ENCODE measurements at places on chromosomes 1 and 21.

GRCh38 chr1:23452011-23452411, 27.5 kb upstream of the TCEA3 start:
- DNase-seq: no peak

DNA sequence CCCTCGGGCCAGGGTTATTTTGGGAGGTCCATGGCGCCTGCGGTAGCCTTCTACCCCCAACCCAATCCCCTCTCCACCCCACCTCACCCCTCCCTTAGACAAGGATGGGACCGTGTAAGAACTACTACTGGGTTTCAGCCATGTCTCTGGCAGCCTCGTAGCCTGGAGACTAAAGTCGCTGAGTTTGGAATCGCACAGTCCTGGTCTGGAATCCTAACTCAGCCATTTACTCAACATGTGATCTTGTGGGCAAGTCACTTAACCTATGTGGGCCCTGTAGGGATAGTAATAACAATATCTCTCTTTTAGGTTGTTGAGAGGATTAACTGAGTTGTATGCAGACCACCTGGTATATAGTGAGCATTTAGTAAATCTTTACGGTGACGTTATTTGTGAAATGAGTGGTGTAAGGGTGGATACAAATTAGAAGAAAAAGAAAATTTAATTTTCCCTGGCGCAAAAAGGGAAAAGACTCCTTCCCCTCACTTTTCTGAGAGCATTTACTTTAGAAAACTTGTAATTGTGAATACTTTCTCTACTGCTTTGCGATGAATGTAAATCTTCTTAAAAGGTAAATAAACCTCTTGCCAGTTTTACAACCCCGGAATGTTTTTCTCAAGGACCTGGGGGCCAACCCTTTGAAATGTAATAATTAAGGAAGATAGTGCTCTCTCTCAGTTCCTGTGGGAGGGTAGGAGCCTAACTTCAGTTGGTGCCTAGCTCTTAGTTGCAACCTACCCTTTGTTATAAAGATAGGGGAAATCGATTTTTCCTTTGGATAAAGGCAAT, 615 bp upstream of the MRPS15 start:
- no peak for DNase-seq

DNA sequence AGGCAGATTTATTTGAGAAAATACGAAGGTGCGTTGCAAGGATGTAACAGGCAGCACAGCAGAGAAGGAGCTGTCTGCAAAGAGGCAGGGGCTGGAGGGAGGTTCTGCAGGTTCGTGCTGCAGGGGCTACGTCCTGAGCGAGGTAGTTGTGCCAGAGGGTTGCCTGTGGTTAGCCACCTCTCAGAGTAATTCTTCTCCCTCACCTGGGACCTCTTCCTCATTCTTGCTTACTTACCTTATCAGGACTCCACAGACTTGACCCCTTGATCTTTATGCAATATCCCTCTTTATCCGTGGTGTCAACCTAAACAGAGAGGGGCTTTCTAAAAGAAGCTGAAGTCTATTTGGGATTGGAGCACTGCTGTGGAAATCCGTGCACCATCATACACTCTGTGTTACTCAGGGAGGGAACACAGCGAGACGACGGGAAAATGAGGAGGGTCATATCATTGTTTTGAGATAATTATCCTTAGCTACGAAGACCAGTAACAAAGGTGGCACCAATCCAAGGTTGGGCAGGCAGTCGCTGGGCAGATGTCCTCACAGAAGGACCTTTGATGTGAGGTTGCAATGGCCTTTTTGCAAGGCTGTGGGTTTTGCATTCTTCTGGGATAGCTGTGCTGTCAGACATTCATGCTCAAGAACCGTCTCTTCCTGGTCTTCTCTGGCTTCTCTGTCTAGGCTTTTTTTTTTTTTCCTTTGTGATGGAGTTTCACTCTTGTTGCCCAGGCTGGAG, 82.8 kb downstream of the WDR4 start:
- DNase-seq: no peak

DNA sequence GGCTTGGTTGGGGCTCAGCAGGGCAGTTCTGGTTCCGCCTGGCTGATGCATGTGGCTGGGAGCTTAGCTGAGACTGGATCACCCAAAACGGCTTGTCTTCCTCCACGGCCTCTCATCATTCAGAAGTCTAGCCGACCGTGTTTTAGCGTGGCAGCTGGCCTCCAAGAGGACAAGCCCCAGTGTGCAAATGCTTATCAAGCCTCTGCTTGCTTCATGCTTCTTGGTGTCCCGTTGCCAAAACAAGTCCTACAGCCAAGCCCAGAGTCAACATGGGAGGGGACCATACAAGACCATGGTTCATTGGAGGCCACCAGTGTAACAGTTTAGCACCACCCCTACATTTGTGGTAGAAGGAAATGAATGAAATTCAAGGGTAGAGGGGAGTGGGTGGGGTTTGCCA, 10.5 kb upstream of the KDF1 start:
- DNase-seq: no peak

DNA sequence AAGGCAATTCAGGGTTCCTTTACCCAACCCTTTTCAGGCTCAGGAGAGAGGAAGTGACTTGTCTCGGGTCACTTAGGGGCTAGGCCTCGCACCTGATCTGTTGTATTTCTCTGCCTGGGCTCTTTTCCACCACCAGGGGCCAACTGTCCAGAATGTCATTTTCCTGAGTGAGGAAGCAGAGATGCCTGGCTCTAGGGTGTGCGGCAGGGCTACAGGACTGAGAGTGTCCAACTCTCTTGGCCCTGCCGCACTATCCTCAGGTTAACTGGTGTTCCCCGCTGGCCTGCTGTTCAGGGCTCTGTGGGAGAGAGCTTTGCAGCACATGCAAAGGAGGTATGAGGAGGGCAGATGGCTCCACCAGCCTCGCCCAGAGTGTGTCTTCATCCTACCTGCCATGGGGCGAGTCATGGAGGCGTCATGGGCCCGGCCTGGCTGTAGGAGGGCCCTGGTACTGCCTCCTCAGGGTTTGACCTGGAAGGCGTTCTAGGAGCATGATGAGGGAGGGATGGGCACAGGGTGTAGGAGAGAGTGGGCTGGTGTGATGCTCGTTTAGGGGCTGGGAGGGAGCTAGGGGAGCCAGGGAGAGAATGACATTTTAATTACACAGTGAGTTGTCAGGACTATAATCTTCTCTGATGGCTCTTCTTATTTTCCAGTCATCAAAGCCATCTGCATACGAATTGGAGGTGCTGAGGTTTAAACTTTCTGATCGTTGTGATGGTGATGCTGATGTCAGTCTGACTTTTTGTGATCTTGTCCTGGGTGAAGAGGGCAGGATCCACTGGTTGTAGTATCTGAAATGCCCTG, 128.3 kb downstream of the NOS1AP start:
- DNase-seq: no peak

- DNase-seq: no peak
These were observed 26.7 kb downstream of the SUCO start for GRCh38 chr1:172559572-172560210.

DNA sequence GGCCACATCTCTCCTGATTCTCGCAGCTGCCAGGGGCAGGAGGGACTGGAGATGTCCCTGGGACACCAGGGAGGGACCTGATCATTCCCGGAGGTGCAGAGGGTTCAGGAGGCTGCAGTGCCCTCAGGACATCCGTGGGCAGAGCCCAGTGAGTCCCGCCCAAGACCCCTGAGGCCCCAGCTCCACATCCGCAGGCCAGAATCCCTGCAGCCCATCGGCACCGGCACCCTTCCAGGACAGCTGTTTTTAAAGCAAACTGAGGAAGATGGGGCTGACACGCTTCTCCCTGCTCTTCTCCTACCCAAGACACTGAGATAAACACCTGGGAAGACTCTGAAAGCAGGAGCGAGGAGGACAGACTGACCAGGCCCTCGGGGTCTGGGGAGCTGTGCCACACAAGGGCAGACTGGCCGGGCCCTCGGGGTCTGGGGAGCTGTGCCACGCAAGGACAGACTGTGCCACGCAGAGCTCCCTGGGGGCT, 25.5 kb downstream of the SLC19A1 start:
- no peak for DNase-seq

DNA sequence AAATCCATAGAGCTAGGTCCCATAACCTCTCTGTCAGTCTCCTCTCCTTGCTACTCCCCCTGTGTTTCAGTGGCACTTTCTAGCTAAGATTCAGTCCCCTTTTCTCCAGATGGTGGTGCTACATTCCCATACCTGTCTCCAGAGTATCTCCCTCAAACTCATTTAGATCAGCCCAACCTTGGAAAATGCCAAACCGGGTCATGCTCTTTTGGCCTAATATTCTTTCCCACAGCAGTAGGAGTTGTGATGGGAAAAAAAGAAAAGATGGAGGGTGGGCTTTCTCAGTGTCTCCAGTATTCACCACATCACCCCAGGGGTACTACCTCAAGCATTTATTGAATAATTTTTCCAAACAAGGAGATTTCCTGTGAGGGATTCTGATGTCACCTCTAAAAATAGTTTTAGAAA, 3.2 kb upstream of the RXFP4 start:
- DNase-seq: no peak

All from stimulated activated CD4-positive, alpha-beta T cell treated with anti-CD3 and anti-CD28 coated beads, Interleukin-2, amount 100 ng/mL, for 24 hours (primary cell).